ENCODE measurements at places on chromosomes 3 and 15.
A peak's percentile ranks its signal among the peaks of the same experiment; 100 is the strongest.

GRCh38 chr3:153670577-153670976 lies 450.6 kb upstream of the ARHGEF26 start:
- no peak for DNase-seq

- DNase-seq, result peak; percentile 99
Measured at GRCh38 chr15:71237456-71238188, 122.4 kb downstream of the THSD4 start.

GRCh38 chr3:83934192-83935021 lies 1024.4 kb upstream of the CADM2 start:
- no peak for DNase-seq

- DNase-seq, result no peak
Measured at GRCh38 chr3:195266428-195266827, 4.5 kb downstream of the XXYLT1 start.

Measured in large intestine (tissue), 12 donors.